ENCODE measurements at places on chromosomes 1 and 21. TPM values are rescaled to one million over a fixed set of nuclear protein-coding genes. Genes with fewer than 3 reads are reported as not detected.

Gene OR6N1
- total RNA-seq = not detected

GRCh38 chr1:2091611-2092604, 41.7 kb downstream of the PRKCZ start:
- H3K27ac ChIP-seq = no peak overlapping the region
- H3K27me3 ChIP-seq = no peaks in the 10 kb centered on the region
- no peaks in the 10 kb centered on the region for H3K36me3 ChIP-seq
- peak; percentile 18 for DNase-seq
- H3K4me1 ChIP-seq = peaks cover 13% of the 10 kb centered on the region

DNA sequence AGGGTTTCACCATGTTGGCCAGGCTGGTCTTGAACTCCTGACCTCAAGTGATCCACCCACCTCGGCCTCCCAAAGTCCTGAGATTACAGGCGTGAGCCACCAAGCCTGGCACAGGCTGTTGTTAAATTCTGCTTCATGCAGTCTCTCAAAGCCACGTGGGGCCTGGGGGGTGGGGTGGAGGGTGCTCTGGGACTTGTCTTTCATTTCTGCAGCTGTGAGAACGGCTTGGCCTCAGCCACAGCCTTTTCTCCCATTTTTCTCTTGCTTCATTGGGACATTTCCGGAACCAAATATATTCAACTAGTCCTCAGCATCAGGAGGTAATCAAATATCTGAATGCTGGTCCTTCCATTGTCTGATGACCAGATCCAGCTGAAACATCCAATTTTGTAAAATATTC, 27.6 kb upstream of the KCNE2 start:
- peaks cover 13% of the 10 kb centered on the region for H3K4me1 ChIP-seq
- H3K36me3 ChIP-seq = no peaks in the 10 kb centered on the region
- H3K27me3 ChIP-seq = peaks cover 1% of the 10 kb centered on the region
- H3K27ac ChIP-seq = no peak overlapping the region
- H3K4me3 ChIP-seq = no peak overlapping the region

Gene MYOG
- not detected for total RNA-seq

DNA sequence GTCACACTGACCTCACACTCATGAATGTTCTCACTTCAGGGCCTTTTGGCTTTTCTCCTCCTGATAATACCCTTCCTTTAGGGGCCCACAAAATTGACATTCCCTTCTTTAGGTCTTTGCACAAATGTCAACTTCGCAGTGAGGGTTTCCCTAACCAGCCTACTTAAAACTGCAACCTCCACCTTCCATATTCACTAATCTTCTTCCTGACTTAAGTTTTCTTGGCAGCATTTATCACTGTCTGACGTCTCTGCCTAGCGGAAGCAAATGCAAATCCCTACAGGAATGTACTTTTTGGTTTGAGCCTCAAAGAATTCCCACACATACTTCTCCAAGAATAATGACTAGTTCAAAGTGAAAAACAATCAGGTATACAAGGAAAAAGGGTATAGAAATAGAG, 32.8 kb downstream of the INTS7 start:
- DNase-seq = no peak
- no peaks in the 10 kb centered on the region for H3K27me3 ChIP-seq
- H3K36me3 ChIP-seq = peaks cover 8% of the 10 kb centered on the region
- no peak overlapping the region for H3K4me3 ChIP-seq
- no peak overlapping the region for H3K27ac ChIP-seq
- H3K4me1 ChIP-seq = no peaks in the 10 kb centered on the region

DNA sequence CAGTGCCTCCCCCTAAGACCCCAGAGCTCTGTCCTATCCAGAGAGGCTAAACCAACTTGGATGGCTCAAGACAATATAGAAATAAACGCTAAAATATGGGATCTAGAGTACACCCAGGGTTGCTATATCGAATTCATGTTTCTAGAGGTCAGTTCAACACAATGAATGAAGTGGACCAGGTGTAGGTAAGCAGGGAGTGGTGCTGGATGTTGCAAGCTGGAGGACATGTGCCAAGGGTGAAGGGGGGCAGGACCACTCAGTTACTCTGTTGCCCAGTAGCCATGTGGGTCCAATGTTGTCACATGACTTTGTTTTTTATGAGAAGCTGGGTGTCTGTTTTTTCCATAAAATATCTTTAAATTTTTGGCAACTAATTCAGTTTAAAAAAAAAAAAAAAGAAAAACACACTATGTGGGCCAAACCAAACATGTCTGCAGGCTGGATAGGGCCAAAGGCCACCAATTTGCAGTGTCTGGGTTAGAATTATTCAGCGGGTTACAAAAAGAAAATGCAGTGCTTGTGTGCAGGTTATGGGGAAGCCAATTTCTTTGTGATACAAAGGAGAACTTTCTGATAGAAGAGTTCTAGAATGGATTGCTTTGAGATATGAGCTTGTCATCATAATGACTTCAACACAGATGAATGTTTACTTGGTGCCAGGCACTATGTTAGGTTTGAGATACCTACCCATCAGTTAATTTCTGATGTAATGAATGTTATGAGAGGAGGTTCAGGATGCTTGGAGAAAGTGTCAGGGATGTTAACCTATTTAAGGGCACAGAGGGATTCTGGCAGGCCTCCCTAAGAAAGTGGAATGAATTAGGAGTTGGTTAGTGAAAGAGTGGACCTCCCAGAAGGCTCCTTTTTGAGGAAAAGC, 8.9 kb downstream of the CACHD1 start:
- no peaks in the 10 kb centered on the region for H3K36me3 ChIP-seq
- no peak overlapping the region for H3K27ac ChIP-seq
- peaks cover 4% of the 10 kb centered on the region for H3K27me3 ChIP-seq
- no peak for DNase-seq
- H3K4me1 ChIP-seq = no peaks in the 10 kb centered on the region

DNA sequence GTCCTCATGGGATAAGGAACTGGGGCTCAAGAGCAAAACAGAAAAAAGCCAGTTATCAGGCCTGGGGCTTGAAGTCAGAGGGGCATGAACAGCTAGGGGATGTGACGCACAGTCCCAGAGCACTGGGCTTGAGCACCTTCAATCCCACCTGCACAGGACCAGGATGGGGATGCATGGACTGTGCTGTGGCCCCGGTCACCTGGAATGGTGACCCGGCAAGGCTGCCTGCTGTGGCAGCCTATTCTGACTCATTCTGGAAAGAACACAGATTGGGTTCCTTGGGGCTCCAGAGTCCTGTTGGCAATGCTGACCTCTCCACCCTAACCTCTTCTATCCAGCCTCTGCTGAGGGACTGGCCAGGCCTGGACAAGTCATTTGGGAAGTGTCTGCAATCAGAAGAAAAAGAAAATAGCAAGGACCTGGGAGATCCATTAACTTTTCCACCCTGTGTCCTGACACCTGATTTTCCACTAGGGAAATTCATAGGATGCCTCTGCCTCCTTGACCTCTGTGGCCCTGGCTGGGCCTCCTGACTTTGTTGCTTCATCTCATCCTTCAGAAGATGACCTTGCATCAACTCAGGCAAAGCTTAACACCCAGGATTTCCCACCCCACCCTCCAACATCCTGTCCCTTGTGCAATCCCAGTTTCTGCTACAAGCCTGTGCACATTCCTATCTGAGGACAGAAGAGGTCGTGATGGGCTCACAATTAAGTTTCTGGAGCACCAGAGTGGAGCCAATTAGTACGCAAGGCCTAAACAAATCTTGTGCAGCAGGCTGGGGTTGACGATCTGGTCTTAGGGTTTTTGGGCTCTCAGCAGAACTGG, 17.9 kb upstream of the FMOD start:
- H3K4me1 ChIP-seq = no peaks in the 10 kb centered on the region
- H3K36me3 ChIP-seq = no peaks in the 10 kb centered on the region
- DNase-seq = no peak

GRCh38 chr21:38351961-38352521, 95.2 kb downstream of the KCNJ15 start:
- H3K4me3 ChIP-seq = no peak overlapping the region
- peaks cover 10% of the 10 kb centered on the region for H3K27me3 ChIP-seq
- no peaks in the 10 kb centered on the region for H3K4me1 ChIP-seq

DNA sequence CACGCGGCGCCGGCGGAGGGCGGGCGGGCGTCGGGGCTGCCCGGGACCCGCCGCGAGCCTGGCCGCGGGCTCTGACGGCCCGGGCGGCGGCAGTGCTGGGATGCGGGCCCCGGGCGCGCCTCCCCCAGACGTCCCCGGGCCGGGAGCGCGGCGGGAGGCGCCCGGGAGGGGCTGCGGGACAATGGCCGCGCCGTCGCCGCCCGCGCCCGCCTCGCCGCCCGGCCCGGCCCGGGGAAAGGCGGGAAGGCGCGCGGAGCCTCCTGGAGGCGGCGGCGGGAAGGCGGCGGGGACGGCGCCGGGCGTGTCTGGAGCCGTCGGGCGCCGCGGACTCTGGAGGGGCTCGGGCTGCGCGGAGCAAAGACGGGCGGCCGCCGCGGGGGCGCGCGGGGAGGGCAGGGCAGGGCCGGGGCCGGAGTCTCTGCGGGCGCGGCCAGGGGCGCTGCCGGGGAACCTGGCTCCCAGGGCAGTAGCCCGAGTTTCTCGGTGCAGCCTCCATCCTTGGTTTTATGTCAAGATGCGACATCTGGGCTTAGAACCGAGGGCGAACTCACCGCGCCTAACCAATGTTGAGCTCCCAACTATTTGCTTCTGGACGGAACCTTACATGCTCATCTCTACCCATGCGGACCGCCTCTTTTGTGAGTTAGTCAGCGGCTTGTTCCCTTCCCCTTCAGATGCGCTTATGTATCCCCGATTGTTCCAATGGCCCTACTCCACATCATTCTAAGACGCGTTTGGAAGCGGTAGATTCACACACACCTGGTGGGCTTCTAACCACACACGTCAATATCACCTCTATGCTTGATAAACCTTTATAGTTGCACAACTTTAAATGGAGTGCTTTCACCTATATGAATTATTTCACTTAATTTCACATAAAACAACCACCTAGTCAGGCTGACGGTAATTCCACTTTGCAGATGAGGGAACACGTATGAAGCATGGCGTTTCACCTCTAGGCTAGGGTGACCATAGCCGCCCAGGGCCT, 651 bp downstream of the ZBTB8A start:
- peaks cover 24% of the 10 kb centered on the region for H3K27me3 ChIP-seq
- no peak overlapping the region for H3K27ac ChIP-seq
- DNase-seq = no peak
- peak overlapping the region; percentile 76 for H3K4me3 ChIP-seq
- H3K4me1 ChIP-seq = peaks cover 22% of the 10 kb centered on the region

DNA sequence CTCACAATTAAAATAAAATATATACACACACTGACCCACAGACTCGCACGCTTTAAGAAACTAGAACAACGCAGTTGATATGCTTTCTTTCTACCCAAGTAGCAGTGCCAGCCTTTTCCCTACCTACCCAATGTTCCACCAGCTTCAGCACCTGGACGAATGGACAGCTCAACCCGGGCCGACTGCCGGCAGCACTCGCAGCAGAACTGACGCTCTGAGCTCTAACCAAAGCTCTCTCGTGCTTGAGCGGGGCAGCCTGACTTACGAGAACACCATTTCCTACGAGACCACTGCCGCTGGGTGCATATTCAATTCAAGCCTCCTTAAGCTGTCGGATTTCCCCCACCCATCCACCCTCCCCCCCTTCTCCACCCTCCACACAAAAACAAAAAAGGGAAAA, 127.4 kb upstream of the DPYD start:
- no peak overlapping the region for H3K27ac ChIP-seq
- peak; percentile 13 for DNase-seq
- no peaks in the 10 kb centered on the region for H3K4me1 ChIP-seq
- H3K36me3 ChIP-seq = no peaks in the 10 kb centered on the region

GRCh38 chr1:38105267-38105666, 58.7 kb upstream of the POU3F1 start:
- H3K27ac ChIP-seq = no peak overlapping the region
- no peaks in the 10 kb centered on the region for H3K27me3 ChIP-seq
- no peak overlapping the region for H3K4me3 ChIP-seq

Gene FAM177B
- total RNA-seq = not detected

DNA sequence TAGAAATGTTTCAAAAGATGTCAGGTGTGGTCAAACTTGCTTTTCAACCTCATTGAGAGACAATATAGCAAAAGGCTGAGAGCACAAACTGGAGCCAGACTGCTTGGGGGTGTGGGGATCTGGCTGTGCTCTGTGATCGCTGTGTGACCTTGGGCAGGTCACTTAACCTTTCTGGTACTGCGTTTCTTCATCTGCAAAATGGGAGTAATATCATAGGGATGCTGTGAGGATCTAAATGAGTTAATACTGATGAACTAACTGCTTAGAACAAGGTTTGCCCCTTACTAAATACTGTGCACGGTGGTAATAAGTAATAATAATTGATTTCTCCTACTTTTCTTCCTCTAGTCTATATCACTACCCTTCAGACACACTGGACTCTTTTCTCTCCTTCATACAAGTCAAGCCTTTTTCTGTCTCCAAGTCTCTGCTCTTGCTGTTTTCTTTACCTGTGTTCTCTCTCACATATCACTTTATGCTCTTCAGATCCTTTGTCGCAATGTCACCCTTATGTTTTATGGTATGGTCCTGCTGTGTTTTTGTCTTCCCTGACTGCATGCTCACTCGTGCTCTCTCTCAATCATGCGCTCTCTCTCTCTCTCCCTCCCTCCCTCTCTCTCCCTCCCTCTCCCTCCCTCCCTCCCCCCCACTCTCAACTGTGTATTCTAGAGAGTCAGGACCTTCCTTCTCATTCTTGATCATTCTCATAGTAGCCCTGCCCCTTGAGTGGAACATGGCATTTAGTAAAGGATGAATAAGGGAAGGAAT, 3.3 kb downstream of the MGST3 start:
- no peak overlapping the region for H3K4me3 ChIP-seq
- peaks cover 4% of the 10 kb centered on the region for H3K27me3 ChIP-seq
- H3K27ac ChIP-seq = no peak overlapping the region
- peaks cover 41% of the 10 kb centered on the region for H3K4me1 ChIP-seq

Gene CD5L
- not detected for total RNA-seq

- H3K27ac ChIP-seq = no peak overlapping the region
- DNase-seq = no peak
- H3K36me3 ChIP-seq = no peaks in the 10 kb centered on the region
- no peaks in the 10 kb centered on the region for H3K4me1 ChIP-seq
- no peaks in the 10 kb centered on the region for H3K27me3 ChIP-seq
- no peak overlapping the region for H3K4me3 ChIP-seq
Measured at GRCh38 chr1:186763107-186763506, 65.6 kb upstream of the PLA2G4A start.

Gene ALG14
- 6.1 TPM for total RNA-seq

Gene FUCA1
- total RNA-seq = 14.9 TPM

DNA sequence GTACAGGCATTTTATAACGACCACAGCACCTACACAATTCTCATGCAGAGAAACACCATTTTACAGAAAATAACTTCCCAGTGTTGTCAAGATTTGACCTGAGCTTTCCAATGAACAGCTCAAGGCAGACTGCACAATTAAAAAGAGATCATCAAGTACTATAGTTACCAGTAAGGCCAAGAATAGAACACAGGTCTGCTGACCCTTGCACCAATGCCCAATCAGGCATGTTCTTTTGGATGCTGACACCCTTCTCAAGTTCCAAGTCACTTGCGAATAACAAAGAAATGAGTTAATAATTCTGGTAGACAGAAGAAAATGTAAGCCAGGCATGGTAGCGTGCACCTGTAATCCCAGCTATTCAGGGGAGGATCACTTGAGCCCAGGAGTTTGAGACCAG, 101.9 kb downstream of the SLC45A1 start:
- H3K27me3 ChIP-seq = no peaks in the 10 kb centered on the region
- H3K36me3 ChIP-seq = peaks cover 26% of the 10 kb centered on the region
- H3K4me1 ChIP-seq = peaks cover 64% of the 10 kb centered on the region
- H3K27ac ChIP-seq = no peak overlapping the region

GRCh38 chr1:77632216-77632615, 50.2 kb downstream of the ZZZ3 start:
- H3K27ac ChIP-seq = no peak overlapping the region
- no peak for DNase-seq
- H3K36me3 ChIP-seq = peaks cover 10% of the 10 kb centered on the region
- H3K4me1 ChIP-seq = no peaks in the 10 kb centered on the region
- no peaks in the 10 kb centered on the region for H3K27me3 ChIP-seq

Gene PLEKHM2
- 16.0 TPM for total RNA-seq

Data from HepG2 (cell line).